ENCODE measurements at places on chromosomes 5 and 9. TPM values are rescaled to one million over a fixed set of nuclear protein-coding genes. Genes with fewer than 3 reads are reported as not detected.

DNA sequence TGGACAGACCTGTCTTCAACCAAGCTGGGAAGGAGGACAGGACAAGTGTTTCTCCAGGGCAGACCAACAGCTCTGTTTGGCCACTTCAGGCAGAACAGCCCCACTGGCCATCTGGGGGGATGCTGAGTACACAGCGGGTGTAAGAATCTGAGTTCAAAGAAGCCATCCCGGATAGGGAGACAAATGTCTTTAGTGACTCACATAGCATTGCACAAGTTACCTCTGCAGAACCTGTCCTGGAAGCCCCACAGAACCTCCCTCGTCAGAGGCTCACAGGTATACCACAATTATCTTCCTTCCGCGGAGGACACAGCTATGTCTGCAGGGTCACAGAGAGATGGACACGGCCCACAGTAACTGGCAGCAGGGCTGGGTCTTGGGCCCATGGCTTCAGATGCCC, 2.0 kb downstream of the OR2V2 start:
- H3K4me1 ChIP-seq: no peaks in the 10 kb centered on the region
- no peak overlapping the region for H3K4me3 ChIP-seq
- no peaks in the 10 kb centered on the region for H3K27me3 ChIP-seq
- no peak for DNase-seq
- H3K36me3 ChIP-seq: no peaks in the 10 kb centered on the region
- no peak overlapping the region for H3K27ac ChIP-seq

DNA sequence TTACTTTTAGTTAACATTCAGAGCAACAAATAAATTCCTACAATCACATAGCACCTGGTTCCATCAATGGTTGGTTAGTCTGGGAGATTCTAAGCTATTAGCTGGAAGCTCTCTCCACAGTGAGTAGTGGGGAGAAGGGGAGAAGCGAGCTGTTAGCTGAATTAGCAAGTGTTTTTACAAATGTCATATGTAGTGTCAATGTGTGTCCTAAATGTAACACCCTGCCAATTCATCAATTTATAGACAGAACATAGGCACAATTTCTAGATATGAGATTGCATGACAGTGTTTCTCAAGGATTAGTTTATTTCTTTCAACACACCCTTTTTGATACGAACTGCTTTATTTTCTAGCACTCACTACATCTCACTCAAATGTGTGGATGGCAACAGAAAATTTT, 349.0 kb downstream of the PDE4D start:
- no peaks in the 10 kb centered on the region for H3K27me3 ChIP-seq
- H3K27ac ChIP-seq: no peak overlapping the region
- no peaks in the 10 kb centered on the region for H3K36me3 ChIP-seq
- no peak overlapping the region for H3K4me3 ChIP-seq
- no peak for DNase-seq
- no peaks in the 10 kb centered on the region for H3K4me1 ChIP-seq

DNA sequence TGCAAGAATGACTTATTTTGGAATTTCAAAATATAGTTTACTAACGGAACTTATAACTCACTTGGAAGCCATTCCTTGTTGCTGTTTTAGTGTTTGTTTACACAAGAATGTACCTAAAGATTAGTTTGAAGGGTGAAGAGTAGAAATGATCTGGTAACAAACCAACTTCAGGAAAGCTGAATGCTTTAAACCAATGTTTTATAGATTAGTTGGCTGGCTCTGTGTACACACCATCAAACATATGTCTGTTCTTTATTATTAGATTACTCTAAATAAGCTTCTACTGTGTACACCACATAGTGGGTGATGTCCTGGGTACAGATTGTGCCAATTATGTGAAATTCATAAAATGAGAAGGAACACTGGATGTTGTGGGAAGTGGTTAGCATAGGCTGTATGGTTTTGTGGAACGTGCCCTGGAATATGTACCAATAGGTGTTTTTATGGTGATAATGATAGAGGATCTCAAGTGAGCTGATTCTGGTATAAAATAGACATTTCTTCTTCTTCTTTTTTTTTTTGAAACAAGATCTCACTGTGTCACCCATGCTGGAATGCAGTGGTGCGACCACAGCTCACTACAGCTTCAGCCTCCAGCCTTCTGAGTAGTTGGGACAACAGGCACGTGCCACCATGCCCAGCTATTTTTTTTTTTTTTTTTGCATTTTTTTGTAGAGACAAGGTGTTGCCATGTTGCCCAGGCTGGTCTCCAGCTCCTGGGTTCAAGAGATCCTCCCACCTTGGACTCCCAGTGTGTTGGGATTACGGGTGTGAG, 109.3 kb upstream of the DHFR start:
- no peaks in the 10 kb centered on the region for H3K4me1 ChIP-seq
- no peaks in the 10 kb centered on the region for H3K27me3 ChIP-seq
- DNase-seq: no peak
- no peak overlapping the region for H3K27ac ChIP-seq

The KIF24 gene
- 0.79 TPM for total RNA-seq

GRCh38 chr5:60700416-60700757, 421 bp upstream of the DEPDC1B start:
- H3K27me3 ChIP-seq: no peaks in the 10 kb centered on the region
- peak overlapping the region; percentile 86 for H3K4me3 ChIP-seq
- no peaks in the 10 kb centered on the region for H3K36me3 ChIP-seq
- DNase-seq: no peak
- H3K4me1 ChIP-seq: peaks cover 4% of the 10 kb centered on the region

DNA sequence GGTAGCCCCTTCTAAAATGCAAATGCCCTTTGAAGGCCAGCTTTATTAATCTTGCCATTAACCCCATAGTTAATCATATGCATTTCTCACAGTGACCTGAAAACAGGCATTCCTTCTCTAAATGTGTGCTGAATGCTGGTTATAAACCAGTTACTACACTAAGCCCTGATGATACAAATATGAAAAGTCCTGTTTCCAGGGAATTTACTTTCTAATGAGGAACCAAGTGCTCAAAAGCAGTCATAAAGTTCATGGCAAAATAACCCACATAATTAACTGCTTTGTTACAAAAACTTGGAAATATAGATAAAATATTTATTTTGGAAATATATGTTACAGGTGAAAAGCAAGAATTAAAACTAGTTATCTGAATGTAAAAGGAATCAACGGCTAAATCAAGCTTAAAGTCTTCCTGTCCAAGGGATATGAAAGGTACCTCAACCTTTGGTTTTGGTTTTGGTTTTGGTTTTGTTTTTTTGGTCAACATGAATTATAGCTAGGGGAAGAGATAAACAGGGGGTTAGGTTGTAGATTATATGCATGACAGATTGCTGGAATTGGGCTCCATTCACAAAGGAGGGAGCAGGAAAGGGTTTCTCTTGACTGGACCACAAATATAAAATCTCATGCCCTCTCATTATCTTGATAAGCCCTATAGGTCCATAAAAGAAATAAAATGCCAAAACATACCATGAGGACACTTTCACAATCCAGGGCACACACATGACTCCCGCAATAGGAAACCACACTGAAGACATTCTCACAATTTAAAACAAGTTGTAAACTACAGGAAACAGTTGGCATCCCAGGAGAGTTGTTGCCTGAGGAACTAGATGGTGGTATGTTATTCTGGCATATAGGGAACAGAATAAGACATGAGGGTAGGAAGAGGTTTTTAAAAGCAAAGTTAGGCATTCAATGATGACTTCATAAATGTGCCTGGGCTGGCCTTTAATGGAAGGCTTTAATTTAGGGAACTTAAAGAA, 46.7 kb upstream of the MACIR start:
- H3K36me3 ChIP-seq: no peaks in the 10 kb centered on the region
- H3K27ac ChIP-seq: peak overlapping the region; percentile 23
- H3K4me1 ChIP-seq: peaks cover 5% of the 10 kb centered on the region
- no peak overlapping the region for H3K4me3 ChIP-seq
- DNase-seq: peak; percentile 42

DNA sequence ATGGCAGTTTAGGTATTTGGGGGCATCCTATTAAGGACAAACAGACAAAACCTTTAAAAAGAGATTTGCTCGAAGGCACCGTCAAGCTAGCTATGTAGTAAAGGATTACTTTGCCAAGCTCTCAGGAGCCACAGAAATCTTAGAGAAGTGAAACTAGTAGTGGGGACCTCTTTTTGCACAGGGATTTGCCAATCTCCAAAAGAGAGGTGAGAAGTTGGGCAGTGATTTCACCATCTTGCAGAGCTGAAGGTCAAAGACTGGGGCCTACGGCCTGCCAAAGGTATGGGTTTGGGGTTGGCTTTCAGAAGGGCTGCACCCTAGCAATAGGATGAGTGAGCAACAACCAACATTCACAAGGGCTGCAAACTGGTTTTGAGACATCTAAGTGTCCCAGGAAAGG, 1.6 kb upstream of the FCN1 start:
- peaks cover 5% of the 10 kb centered on the region for H3K4me1 ChIP-seq
- DNase-seq: no peak
- no peak overlapping the region for H3K27ac ChIP-seq
- H3K4me3 ChIP-seq: no peak overlapping the region

- no peaks in the 10 kb centered on the region for H3K4me1 ChIP-seq
- H3K27ac ChIP-seq: no peak overlapping the region
- no peaks in the 10 kb centered on the region for H3K36me3 ChIP-seq
- H3K27me3 ChIP-seq: no peaks in the 10 kb centered on the region
Observed at GRCh38 chr9:77725820-77726219, 77.7 kb upstream of the GNA14 start.

- H3K36me3 ChIP-seq: no peaks in the 10 kb centered on the region
- H3K4me1 ChIP-seq: no peaks in the 10 kb centered on the region
- peak; percentile 77 for DNase-seq
- H3K27me3 ChIP-seq: peaks cover 8% of the 10 kb centered on the region
Observed at GRCh38 chr9:97398999-97399758, 12.7 kb upstream of the TDRD7 start.

GRCh38 chr9:84276741-84277140, 63.8 kb downstream of the SLC28A3 start:
- H3K27ac ChIP-seq: no peak overlapping the region
- H3K36me3 ChIP-seq: no peaks in the 10 kb centered on the region

DNA sequence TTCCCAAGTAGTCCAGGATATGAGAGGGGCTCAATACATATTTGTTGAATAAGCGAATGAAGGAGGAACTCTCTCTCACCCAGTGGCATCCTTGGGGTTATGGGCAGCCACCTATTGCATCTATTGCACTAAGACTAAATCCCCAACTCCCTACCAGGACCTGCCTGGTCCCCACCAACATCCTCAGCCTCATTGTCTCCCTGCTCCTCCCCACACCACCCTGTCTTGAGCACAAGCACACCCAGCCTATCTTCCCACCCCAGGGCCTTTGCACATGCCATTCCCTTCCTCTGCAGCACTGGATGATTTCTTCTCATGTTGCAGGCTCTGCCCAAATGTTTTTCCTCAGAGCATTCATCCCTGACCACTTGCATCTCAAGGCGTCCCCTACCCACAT, 133.8 kb downstream of the BARX1 start:
- H3K27me3 ChIP-seq: no peaks in the 10 kb centered on the region
- DNase-seq: no peak
- no peak overlapping the region for H3K4me3 ChIP-seq

The ADCY2 gene
- not detected for total RNA-seq

The C9orf43 gene
- total RNA-seq: 1.7 TPM

The DAB2 gene
- total RNA-seq: 0.97 TPM

DNA sequence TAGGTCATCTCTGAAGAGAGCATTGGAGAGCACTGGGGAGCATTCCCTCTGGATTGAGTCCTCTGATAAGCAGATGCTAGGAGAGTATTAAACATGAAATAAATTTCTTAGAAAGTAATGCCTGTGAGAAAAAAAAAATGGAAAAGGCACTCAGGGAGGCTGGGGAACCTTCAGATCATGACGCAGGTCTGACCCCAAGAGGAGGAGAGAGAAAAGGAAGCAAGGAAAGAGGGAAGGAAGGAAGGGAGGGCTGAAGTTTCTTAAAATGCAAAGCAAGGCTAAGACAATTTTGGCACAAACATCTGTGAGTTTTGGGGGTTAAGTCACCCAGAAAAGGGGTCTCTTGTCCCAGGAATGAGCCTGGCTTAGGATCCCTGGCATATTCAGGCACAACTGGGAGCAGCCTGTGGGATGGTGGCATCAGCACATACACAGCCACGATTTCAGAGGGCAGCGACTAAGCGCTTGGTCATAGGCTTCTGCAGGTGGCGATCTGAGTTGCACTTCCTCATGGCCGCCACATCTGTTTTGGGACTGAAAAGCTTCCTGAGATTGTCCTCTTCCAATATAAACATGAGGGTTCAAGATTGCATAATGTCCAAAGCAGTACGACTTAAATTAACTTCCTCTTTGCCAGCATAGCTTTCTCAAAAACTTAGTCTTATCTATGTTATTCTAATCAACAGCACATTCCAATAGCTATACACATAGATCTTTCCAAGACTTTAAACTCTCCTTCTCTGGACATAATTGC, 692.7 kb downstream of the DNAH5 start:
- no peaks in the 10 kb centered on the region for H3K27me3 ChIP-seq
- no peaks in the 10 kb centered on the region for H3K36me3 ChIP-seq
- no peak overlapping the region for H3K27ac ChIP-seq

The CPEB4 gene
- total RNA-seq: 28.2 TPM

- no peaks in the 10 kb centered on the region for H3K27me3 ChIP-seq
- H3K27ac ChIP-seq: no peak overlapping the region
- no peaks in the 10 kb centered on the region for H3K36me3 ChIP-seq
- DNase-seq: no peak
Observed at GRCh38 chr5:99605904-99606303, 677.1 kb upstream of the CHD1 start.

GRCh38 chr9:121807823-121808278, 156.4 kb downstream of the DAB2IP start:
- no peak overlapping the region for H3K4me3 ChIP-seq
- DNase-seq: no peak
- H3K36me3 ChIP-seq: no peaks in the 10 kb centered on the region
- no peaks in the 10 kb centered on the region for H3K27me3 ChIP-seq
- H3K4me1 ChIP-seq: no peaks in the 10 kb centered on the region
- H3K27ac ChIP-seq: no peak overlapping the region

DNA sequence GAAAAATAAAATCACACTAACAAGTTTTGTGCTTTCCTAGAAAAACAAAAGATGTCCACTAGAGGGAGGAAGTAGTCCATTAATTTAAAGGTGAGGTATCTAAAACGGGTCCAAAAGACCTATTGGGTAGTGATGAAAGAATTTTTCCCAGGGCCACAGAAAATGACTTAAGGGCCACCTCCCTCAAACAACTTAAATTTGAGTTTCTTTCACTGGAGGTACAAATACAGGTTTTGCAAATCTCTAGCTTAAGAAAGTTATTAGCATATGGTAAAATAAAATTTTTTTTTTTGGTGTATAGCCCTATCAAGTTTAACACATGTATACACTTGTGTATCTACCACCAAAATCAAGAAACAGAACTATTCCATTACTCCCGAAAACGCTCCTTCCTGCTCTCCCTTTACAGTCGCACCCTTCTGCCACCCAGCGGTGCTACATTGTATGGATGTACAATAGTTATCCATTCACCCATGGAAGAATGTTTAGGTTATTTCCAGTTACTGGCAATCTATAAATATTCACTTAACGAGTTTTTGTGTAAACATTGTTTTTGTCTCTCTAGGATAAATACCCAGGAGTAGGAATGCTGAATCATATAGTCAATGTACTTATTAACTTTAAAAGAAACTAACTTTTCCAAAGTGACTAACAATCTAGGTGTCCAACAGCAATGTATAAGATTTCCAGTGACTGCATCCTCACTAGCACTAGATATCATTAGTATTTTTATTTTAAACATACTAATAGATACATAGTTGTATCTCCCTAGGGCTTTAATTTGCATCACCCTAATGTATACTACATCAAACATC, 21.9 kb downstream of the DEPDC1B start:
- no peaks in the 10 kb centered on the region for H3K27me3 ChIP-seq
- H3K27ac ChIP-seq: no peak overlapping the region
- H3K4me3 ChIP-seq: no peak overlapping the region
- H3K4me1 ChIP-seq: no peaks in the 10 kb centered on the region

The LAMC3 gene
- 0.25 TPM for total RNA-seq

- no peak for DNase-seq
- H3K27ac ChIP-seq: no peak overlapping the region
- H3K4me3 ChIP-seq: no peak overlapping the region
- H3K36me3 ChIP-seq: no peaks in the 10 kb centered on the region
Observed at GRCh38 chr9:113650207-113651131, 186.9 kb downstream of the RGS3 start.
